Effector memory CD8-positive, alpha-beta T cell (primary cell): ENCODE measurements at places on chromosomes 4 and X.

GRCh38 chr4:123922847-123923246 is 526.3 kb downstream of the SPRY1 start:
- DNase-seq: no peak

DNA sequence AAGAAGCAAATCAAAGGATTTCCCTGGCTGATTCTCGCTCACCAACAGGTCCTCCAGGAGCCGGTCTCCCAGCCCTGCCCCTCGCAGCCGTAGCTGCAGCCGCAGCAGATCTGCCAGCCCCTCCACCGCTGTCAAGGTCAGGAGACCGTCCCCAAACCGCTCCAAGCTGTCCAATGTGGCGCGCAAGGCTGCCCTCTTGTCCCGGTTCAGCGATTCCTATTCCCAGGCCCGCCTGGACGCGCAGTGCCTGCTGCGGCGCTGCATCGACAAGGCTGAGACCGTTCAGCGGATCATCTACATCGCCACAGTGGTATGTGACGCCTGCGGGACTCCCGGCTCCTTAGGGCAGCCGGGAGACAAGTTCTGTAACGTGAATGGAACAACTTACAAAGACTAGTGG is 25.6 kb downstream of the SPATA18 start:
- DNase-seq: no peak

DNA sequence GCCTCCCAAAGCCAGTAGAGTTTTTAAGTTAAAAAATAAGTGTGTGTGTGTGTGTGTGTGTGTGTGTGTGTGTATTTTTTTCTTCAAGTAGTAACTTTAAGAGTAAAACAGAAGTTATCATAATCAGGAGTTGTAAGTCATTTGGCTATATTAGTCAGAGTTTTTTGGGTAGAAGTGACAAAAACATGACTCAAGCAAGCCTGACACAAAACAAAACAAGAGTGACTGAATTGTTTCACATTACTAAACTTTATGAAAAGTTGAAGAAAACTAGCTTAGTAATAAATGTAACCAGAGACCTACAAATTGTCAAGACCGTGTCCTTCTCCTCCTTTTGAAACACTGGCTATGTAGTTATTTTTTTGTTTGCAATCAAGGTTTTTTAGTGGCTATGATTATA is 738.0 kb upstream of the PITX2 start:
- no peak for DNase-seq

- DNase-seq: no peak
Observed at GRCh38 chrX:153772316-153773217, 8.3 kb upstream of the SRPK3 start.

DNA sequence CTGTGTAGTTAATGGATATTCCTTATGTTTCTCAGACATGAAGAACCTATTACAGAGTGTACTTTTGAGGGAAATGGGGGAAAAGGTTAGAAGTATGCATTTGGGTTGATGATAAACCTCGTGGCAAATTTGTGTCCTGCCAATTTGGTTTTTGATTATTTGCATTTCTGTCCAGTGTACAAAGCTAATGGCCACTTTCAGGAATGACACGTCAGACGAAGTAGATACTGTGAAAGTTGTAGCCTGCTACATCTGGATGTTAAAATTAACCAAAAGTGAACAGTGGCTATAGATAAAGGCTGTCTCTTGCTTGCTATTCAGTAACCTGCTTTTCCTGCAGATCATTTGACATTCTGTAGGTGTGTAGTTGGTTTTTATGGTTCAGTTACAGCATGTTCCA is 1.0 kb downstream of the PRDX4 start:
- DNase-seq: no peak

- DNase-seq: no peak
Observed at GRCh38 chr4:123546573-123547060, 150.0 kb downstream of the SPRY1 start.

- DNase-seq: no peak
Observed at GRCh38 chr4:24831637-24832036, 36.3 kb downstream of the SOD3 start.

DNA sequence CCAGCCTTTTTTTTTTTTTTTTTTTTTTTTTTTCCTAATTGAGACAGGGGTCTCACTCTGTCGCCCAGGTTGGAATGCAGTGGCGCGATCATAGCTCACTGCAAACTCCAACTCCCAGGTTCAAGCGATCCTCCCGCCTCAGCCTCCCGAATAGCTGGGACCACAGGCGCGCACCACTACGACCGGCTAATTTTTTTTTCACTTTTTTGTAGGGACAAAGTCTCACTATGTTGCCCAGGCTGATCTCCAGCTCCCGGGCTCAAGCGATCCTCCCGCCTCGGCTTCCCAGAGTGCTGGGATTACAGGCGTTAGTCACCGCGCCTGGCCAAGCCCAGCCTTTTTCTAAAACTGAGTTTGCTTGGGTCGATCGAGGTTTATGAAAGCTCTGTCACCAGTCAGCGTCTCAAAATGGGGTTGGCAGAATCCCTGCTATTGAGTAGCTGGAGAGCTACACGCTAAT is 1.3 kb upstream of the OTUD5 start:
- no peak for DNase-seq

- DNase-seq: no peak
Observed at GRCh38 chr4:128220286-128221235, 67.1 kb downstream of the PGRMC2 start.

GRCh38 chr4:71958978-71959377 is 72.8 kb upstream of the NPFFR2 start:
- no peak for DNase-seq

DNA sequence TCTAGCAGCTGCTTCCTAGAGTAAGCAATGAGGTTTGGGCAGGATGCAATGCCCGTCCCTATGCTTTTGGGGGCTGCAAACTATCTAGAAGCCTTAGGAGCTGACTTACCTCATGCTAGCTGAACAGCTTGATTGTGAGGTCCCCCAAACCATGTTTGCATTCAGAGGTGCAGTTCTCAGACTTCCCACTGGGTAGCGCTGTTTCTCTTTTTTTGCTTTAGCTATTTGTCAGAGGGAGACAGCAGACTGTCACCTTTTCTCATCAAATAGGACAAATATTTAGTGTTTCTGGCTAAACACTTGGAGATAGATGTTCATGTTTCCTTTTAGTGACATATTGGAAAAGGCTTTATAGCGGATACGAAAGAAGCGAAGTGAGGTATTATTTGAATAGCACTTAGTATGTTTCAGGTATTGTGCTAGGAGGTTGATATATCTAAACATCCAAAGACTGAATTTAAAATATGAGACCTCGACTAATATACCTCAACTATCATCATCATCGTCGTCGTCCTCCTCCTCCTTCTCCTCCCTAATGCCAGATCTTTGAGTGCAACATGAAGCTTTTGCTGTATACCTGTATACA is 18.7 kb upstream of the TMEM192 start:
- peak; percentile 81 for DNase-seq

DNA sequence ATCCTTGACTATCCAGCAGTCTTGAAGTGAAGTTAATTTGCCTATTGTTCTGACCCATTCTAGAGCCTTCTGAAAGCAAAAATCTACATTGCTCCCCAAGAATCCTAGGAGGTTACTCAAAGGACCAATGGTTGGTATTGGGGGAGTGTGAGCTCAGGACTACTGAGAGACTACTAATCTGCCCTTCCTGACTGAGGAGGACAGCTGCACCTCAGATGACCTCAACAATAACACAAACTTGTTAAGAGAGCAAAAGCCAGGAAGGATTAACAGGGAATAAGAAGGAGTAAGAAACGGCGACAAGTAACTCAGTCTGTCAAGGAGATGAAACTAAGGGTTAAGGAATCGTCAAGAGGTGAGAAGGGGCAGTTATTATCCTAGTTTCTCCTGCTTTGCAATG is 43.4 kb downstream of the IDS start:
- no peak for DNase-seq

GRCh38 chr4:160983035-160983434 is 1180.8 kb downstream of the FSTL5 start:
- DNase-seq: no peak

DNA sequence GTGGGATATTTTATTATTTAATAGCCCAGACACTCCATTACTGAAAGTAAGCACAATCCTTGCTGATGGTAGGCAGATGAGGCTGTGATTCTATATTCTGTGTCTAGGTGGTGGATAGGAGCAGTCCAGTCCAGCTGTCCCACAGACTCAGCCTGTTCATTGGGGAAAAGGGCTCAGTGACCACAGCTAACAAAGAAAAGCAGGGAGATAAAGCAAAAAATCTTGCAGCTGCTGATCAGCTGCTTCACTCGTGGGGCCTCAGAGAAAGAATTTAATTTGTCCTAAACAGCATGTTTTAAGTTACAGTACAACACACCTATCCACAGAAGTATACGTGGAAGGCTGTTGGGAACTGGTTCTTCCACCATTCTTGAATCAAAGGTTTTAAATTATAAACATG is 40.7 kb upstream of the ANK2 start:
- no peak for DNase-seq

DNA sequence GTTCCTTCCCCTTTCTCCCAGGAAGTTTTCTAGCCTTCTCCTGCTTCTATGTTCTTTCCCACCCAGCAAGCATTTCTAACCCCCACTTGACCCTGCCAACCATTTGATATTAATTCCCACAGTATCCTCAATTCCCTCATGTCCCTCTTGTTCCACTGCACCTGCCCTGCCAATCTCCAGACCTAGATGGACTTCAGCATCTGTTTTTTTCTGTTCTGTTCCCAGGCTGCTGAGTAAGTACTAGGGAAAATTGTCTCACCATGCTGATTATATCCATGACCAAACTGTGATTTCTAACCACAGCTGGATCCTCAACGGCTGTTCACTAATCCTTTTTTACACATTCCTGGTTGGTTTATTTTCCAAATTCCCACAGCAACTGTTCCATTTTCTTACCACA is 37.7 kb downstream of the CLCN5 start:
- no peak for DNase-seq

DNA sequence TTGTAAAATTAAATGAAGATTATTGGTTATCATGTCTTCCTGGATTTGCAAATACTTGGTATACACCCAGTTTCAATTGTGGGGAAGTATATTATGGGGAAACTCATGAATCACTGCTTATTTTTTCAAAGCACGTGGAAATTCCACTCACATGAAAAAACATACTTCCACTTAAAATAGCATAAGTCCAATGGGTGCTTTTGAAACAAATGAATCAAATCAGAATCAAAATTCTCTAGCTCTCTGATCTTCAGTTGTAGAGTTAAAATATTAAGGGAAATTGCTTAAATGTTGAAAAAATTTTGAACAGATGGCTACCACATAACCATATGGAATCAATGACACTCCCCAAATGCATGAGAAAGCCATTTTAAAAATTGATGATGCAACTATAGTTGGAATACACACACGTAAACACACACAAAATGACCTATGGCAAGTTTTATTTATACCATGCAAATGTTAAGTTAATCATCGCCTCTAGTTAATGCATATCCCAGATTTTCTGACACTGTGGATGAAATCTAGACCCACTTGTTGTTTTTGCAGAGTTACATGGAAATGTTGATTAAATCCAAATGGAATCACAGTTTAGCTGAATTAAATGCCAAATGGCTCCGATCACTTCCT is 93.2 kb downstream of the ARSF start:
- no peak for DNase-seq

GRCh38 chr4:3313556-3314228 is 20.9 kb downstream of the RGS12 start:
- no peak for DNase-seq

DNA sequence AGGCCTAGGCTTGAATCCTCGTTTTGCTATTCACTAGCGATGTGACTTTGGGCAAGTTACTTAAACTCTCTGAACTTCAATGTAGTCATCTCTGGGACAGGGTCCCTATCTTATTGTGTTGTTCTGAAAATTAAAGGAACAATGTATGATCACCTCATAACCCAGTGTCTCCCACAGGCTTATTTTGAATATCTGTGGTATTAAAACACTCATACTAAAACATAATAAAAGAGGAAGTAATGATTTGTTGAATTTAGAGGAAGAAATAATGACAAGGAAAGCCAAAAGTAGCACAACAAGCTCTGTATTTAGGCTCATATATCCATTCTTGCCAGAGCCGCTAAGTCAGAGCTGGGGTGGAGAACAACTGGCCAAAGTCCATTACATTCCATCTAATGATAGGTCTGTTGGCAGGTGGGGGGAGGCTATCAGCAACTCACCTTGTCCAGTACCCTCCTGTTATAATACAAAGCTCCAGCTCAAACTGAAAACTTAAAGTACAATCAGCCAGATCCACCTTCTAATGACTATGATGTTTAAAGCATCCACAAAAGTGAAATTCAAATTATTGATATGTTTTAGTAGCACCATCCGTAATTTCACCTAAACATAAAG is 64.5 kb upstream of the LSM6 start:
- no peak for DNase-seq

GRCh38 chr4:89541998-89542397 is 234.4 kb upstream of the GPRIN3 start:
- no peak for DNase-seq

DNA sequence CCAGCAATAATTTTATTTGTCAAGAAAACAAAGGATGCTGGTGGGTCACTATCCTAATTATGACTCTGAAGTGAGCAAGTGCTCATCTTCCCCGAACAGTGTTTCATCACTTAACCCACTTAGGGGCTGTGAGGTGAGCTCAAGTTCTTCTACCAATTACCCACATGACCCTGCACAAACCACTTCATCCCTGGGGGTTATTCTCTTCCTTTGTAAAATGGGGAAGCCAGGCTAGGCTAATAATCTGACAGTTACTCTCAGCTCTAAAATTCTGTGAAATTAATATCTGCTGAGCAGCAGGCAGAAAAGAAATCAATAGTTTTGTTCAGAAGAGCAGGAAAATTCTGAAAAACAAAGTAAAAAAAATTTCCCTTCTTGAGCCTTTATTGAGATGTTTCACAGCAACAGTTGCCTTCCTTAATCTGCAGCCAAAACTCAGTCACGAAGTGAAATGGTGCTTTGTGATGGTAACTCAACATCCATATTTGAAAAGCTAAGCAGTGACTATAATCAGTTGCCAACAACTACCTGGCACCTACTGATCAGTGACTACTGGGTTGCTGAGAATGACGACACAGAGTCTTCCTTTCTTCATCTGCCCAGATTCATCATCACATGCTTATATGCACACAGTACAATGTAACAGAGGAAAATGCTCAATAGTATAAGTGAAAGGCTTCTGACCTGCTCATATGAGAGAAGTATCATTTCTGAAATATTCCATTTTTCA is 24.1 kb downstream of the ATP8A1 start:
- no peak for DNase-seq

GRCh38 chrX:149493567-149494562 is 11.2 kb downstream of the IDS start:
- DNase-seq: no peak

- DNase-seq: no peak
Observed at GRCh38 chr4:55386073-55386472, 9.7 kb upstream of the TMEM165 start.
